ENCODE measurements at places on chromosomes 1 and 21.
A peak's percentile ranks its signal among the peaks of the same experiment; 100 is the strongest.

DNA sequence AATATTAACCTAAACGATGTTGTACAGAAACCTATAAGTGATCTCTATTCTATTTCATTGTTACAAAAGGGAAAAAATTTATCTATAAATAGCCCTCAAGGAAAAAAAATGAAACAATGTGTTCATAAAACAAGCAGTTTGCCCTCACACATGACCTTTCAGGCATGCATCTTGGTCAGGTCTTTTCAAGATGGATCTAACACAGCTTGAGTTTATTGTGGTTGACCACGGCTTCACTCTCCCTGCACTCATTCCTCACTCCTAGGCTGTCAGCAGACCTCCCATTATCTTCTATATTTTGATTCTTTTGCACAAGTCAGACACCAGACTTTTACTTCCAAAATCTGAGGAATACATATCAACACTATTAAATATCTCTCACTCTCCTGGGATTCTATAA lies 544.3 kb downstream of the KCNT2 start:
- no peak for DNase-seq

- DNase-seq, result no peak
Observed at GRCh38 chr1:15941044-15941840, 34.7 kb downstream of the ZBTB17 start.

DNA sequence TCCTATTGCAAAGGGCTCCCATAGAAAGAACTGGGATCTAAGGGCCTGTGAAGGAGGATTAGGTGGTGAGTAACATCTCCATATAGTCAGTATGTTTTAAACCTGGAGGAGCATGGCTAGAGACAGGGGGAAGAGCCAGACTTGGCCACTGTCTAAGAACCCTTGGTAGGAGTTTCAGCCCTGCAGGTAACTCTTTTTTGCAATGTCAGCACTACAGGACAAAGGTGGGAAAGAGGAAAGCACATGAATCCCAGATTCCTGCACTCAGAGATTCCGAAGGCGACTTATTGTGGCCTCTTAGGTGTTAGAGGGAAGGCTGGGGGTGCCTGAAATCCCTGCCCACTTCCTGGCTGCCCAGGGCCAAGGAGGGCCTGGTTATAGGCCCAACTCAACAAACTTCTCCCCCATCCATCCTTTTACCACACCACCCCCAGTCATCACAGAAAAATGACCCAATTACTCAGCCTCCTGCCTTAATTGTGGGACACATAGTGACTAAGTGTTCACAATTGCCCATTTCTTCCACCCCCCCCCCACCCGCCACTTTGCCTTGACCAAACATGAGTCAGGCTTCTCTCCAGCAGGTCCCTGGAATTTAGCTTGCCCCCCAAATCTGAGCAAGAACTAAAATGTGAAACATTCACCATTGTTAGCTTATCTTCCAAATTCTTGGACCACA lies 1.9 kb upstream of the NTNG1 start:
- DNase-seq, result no peak

DNA sequence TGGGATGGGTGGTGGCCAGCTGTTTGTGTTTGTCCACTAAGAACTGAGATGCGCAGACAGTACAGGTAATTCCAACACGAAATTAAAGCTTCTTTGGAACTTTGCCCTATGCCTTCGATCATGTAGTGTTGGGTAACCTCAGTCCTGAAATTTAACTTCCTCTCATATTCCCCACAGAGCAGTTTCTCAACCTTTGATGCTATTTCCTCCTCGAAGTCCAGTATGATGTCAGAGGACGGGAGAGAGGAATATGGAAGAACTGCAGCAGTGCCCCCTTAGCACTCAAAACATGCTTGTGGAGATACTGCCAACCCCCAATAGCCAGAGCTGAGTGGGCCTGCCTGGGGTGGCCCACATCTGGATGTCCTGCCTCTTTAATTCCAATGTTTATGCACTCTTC lies 3.6 kb downstream of the LPAR3 start:
- DNase-seq, result no peak

DNA sequence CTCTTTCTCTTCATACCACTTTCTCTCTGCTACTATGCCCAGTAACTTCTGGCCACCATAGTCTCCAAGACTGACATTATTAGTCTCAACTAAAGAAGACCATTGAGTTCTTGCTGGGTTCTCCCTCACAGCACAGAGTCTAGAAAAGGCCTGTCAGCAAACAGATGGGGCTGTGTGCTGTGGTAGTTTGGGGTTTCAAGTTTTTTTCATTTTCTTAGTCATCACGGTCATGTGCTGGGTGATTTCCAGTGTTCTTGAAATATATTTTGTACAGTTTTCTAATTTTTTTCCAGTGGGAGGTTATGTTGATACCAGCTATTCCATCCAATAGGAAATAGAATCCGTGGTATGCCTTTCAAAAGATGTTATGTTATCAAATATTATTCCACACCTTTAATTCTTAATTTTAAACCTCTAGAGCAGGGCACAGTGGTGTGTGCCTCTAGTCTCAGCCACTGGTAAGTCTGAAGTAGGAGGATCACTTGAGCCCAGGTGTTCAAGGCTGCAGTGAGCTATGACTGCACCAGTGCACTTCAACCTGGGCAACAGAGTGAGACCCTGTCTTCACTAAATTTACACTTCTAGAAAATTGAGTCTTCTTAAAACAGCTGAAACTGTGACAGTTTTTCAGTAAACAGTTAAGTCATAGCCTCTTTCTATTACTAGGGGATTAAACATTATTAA lies 8.3 kb downstream of the CFHR2 start:
- no peak for DNase-seq

GRCh38 chr1:227849251-227849650 lies 33.8 kb downstream of the PRSS38 start:
- DNase-seq, result no peak

DNA sequence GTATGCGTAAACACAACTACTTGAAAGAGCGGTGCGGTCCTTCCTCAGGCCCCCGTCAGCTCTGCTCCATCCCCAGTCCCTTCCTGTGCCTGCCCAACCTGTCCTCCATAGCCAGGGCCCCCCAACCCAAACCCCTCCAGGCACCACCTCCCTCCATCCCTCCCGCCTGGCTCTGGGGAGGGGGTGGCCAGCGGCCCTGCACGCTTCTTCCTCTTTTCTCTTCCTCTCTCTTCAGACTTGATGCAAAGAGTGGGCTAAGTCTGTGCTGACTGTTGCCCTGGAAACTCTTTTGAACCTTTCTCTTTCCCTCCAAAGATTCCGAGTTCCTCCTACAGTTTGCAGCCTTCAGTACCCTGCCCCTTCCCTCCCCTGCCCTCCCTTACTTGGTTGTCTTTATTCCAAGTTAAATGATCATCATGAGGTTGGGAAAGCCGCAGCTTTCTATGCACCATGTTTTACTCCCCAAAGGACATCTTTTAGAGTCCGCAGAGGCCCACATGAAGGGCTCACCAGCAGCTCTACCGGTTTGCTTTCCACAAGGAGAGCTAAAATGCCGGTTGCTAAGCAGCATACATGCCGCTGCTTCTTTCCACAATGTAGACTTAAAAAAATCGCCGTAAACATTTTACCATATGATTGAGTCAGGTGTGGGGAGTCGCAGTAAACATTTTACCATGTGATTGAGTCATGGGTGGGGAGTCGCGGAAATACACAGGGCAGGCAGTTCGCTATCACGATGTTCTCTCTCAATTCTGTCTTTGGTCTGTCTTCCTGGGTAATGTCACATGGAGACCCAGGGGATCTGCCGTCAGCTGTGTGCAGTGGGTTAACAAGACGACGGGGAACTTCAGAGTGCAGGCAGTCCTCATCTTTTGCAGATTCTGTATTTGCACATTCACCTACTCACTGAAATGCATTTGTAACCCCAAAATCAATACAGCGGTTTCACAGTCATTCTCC lies 525.3 kb downstream of the KIF26B start:
- no peak for DNase-seq

DNA sequence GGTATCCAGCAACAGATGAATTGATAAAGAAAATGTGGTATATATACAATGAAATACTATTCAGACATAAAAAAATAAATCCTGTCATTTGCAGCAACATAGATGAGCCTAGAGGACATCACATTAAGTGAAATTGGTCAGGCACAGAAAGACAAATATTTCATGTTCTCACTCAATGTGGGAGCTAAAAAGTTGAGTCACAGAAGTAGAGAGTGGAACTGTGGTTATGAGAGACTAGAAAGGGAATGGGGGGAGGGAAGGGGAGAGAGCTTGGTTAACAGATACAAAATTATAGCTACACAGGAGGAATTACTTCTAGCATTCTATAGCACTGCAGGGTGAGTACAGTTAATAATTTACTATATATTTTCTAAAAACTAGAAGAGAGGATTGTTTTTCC lies 37.1 kb upstream of the SERPINC1 start:
- DNase-seq, result no peak

DNA sequence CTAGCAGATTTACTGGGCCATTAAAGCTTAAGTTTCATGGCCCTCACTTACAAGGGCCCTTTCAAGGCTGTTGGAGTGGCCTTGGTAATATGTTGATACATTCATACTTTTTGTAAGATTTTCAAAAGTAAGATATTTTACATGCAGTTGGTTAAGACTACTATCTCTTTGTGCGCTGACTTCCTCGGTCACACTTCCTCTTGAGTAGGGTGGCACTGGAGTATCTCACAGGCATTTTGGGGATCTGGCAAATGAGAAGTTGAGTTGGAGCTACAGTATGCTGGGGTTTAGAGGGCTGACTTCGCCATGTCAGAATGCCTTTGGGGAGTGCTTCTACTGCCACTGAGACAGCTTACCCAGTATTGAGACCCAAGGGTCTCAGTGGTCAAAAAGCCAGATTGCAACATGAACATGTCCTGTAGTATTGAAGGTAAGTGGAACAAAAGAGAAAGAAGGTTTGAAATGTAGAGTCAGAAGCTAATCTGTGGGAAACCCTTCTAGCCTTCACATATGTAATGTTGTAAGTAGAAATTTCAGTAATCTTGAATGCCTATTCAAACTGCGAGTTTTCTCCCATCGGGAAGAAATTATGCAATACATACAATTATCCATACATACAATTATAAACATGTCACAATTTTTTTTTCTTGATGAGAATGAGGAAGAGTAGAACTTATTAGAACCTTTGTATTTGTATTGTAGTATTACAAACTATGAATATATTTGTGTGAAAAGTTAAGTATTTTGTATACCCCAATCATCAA lies 32.3 kb upstream of the RALGPS2 start:
- DNase-seq, result no peak

- no peak for DNase-seq
Observed at GRCh38 chr1:34037109-34037508, 127.9 kb downstream of the CSMD2 start.

DNA sequence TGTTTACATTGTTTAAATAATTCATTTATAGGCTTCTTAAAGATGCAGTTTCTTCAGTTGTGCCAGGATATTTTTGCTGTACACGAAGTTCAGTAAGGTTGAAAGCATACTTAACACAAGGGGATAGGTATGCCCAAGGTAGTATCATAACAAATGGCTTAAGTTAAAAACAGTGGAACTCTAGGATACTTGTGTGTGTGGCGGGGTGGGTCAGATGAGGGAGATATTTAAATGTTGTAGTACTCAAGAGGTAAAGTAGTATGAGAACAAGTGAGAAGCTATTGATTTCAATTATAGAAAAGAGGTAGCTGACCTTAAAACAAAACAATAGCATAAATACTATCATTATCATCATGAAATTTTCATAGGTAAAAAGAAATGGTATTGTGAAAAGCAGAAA lies 6.2 kb downstream of the LRRC7 start:
- no peak for DNase-seq

DNA sequence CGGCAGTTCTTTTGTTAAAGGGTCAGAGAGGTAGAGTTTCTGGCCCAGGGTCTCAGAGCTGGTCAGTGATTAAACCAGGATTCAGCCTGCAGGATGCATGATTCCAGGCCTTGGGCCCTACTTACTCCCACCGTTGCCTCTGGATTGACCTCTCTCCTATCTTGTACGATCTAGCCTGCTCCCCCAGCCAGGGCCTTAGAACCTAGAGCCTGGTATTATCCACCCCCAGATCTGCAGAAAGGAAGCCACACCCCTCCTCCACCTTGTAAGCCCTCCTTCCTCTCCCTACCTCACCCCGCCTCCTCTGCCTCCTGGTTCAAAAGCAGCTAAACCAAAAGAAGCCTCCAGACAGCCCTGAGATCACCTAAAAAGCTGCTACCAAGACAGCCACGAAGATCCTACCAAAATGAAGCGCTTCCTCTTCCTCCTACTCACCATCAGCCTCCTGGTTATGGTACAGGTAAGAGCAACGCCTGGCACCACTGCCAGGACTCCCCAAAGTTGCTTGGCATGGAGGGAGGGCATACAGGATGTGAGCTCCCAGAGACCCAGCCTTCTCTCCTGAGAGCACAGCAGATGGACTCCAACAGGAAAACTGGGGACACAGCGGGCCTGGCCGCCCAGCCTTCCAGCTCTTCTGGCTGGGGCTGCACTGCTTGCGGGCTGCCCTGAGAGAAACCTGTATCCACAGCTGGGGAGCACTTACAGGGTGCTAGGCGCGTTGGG lies at the start of gene CD52:
Gene CD52 (plus strand): TSS at position 347 of the 726 bp plus-strand sequence. CDS start 60 bp downstream, at position 407.
- peak; percentile 46 for DNase-seq

- DNase-seq, result no peak
Observed at GRCh38 chr1:28509705-28510272, 3.9 kb downstream of the RCC1 start.

GRCh38 chr1:78303620-78304019 lies 187.2 kb upstream of the PTGFR start:
- DNase-seq, result no peak

GRCh38 chr1:39639305-39640130 lies at the start of gene HEYL:
Gene HEYL, minus strand, starts transcription at chr1:39639643. Its CDS starts 18 bp downstream, at chr1:39639625.
- peak; percentile 12 for DNase-seq

DNA sequence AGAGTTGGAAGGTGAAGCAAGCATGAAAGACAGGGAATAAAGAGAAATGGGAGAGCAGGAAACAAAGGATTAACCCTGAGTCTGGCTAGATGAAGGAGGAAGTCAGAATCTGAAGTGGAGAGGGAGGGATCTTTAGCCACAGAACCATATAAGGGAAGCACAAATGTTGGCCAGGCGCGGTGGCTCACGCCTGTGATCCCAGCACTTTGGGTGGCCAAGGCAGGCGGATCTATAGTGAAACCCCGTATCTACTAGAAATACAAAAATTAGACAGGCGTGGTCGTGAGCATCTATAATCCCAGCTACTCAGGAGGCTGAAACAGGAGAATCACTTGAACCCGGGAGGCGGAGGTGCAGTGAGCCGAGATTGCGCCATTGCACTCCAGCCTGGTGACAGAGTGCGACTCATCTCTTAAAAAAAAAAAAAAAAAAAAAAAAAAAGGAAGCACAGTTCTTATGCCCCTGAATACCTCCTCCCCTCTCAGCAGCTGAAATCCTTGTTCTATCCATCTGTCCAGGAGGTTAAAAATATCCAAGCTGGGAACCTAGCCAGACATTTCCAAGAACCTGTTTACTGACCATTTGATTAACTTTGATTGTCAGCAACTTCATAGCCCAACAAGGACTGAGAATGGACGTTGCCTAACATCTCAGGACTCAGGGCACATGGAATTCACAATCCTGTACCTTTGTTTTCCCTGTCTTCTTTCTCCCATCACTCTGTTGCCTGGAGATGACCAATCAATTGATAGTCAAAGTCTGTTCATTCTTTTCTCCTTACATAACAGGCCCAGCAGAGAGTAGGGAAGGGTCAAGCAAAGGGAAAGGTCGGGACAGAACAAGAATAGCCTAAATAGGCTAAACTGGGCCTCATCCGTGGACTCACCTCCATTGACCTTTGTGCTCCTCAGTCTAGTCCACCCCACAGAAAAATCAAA lies 10.6 kb downstream of the TXNIP start:
- no peak for DNase-seq

GRCh38 chr1:85295654-85296053 lies 19.2 kb upstream of the BCL10 start:
- no peak for DNase-seq
